ENCODE measurements at places on chromosomes 7 and 10.
A peak's percentile ranks its signal among the peaks of the same experiment; 100 is the strongest.

DNA sequence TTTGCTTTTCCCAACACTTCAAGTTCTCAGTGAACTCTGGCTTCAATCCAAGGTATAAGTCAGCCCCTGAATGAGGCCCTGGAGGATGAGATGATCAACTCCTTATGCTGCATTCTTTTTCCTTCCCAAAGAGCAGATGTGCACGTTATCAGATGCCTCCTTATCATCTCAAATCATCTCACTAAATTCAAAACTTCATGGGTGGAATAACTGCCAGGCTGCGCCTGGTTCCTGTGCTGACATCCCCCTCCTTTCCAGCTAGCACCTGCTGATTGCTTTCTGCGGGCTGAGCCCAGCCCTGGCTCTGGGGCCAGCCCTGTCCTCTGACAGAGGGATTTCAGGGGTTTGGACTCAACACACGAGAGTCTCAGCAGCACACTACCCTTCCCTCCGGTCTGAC lies 44.9 kb downstream of the TLL2 start:
- DNase-seq, result no peak

DNA sequence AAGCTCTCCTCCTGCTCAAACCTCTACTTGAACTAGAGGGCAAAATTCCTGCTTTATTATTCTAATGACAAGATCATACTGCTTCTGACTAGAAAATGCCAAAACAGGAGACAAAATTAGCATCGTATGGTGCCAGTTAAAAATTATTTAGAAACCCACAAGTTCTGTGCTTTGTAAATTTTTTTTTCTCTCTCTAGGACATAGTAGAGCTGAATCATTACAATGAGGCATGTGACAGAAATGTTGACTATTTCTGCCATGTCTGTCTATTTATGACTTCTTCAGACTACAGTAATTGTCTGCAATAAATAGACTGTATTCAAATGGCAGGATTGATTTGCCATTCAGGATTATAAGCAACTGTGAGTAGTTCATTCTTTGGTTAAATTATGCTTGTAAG lies 335.8 kb downstream of the PRPF18 start:
- DNase-seq, result peak; percentile 52

DNA sequence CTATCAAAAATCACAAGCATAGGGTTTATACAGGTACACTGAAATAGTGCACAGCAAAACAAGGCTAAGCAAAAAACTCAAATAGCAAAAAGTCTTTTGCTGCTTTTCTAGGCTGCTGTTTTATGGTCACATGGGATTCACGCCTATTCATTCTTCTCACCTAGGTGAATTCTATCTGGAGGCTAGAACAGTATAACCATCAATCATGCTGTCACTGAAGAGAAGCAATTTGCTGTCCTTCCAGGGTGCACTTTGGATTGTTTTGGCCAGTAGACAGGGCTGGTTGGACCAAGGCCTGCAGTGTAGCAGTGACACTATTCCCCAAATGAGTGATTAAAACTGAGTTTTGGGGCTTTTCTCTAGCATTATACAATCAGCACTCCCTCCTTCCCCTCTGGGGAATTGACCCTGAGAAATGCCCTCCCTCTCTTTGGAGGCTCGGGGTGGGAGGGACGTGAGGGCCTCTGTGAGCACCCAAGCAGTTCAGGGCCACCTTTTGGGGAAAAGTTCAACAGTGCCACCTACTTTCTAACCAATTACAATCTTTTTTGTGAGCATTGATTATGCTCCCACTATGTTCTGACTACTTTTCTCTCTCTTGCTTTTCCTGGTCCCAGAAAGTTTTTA lies 16.2 kb upstream of the SND1 start:
- DNase-seq, result no peak

GRCh38 chr10:130099344-130099743 lies 11.3 kb downstream of the C10orf143 start:
- DNase-seq, result no peak

DNA sequence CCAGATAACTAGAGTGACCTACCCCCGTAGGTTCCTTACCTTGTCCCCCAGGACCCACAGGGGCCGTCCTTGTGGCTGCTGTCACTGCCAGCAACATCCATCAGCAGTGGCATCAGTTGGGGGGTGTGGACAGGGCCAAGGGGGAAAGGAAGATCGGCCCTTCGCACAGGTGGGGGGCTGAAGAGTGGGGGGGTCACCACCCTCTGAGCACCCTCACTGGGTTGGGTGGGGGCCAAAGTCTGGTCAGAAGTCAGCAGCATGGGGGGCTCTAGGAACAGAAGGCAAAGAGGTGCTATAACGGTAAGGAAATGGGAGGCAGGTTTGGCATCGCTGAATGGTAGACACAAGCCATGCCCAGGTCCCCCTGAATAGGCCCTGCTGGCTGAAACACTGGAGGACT lies 4.6 kb downstream of the NOBOX start:
- DNase-seq, result no peak

- peak; percentile 52 for DNase-seq
These were observed 30.3 kb upstream of the IL6 start for GRCh38 chr7:22696541-22697228.

- DNase-seq, result no peak
These were observed 351.1 kb upstream of the ETV1 start for GRCh38 chr7:14340393-14341074.
